ENCODE measurements at places on chromosomes 3 and 15.

- DNase-seq, result peak; percentile 77
These were observed 45.7 kb upstream of the DUT start for GRCh38 chr15:48285329-48286214.

DNA sequence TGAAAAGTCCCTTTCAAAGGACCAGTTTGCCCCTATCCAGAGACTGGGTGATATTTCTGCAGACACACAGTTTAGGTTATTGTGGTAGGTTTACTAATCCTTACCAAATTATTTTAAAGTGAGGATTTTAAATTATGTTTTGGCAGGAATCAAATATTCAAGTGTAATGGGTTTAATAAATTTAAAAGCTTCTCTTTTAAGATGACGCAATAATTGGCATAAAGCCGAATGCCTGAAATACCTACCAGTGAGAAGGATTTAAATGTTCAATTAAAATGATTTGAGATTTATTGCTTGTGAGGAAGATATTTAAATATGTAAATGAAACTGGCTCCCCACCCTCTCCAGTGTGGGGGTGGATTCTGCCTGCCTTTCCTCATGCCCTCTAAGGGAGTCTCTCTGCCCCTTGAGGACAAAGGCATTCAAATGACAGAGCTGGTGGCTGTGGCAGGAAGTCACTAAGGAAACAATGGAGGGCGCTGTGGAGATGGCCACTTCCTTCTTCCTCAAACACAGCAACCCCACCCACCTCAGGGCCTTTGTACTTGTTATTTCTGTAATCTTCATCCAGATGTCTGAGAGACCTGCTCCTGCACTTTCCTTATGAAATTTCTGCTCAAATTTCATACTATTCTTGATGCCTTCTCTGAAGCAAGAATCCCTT is 131.7 kb downstream of the TNIK start:
- peak; percentile 71 for DNase-seq

GRCh38 chr3:159788291-159788690 is 200.3 kb upstream of the IL12A start:
- no peak for DNase-seq

GRCh38 chr15:74398183-74398582 is 30.7 kb upstream of the CYP11A1 start:
- no peak for DNase-seq

Measured in hematopoietic multipotent progenitor cell treated with erythropoietin and hydrocortisone succinate and interleukin-3 and kit ligand, for 8 days (in vitro differentiated cells).